ENCODE measurements at places on chromosomes 13 and 19.
A peak's percentile ranks its signal among the peaks of the same experiment; 100 is the strongest.

GRCh38 chr19:29872224-29872731 lies 60.5 kb downstream of the CCNE1 start:
- no peak for DNase-seq

- peak; percentile 82 for DNase-seq
Observed at GRCh38 chr19:55472463-55472862, 4.0 kb upstream of the ZNF628 start.

DNA sequence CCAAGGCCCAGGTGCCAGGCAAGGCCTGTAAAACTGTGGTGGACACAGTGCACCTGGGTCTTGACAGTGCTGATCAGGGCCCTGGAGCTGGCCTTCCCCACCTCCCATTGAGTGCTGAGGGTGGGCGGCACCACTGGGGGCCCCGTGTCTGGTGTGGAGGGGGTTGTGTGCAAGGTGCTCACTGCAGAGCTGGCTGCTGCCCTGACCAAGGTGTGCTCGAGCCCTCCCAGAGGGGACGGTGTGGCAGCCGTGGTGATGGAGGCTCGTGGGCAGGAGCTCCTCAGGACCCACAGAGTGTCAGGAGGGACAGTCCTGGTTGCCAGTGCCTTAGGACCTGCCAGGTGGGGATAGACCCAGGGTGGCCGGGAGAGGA lies 23.0 kb downstream of the ATP4B start:
- no peak for DNase-seq

DNA sequence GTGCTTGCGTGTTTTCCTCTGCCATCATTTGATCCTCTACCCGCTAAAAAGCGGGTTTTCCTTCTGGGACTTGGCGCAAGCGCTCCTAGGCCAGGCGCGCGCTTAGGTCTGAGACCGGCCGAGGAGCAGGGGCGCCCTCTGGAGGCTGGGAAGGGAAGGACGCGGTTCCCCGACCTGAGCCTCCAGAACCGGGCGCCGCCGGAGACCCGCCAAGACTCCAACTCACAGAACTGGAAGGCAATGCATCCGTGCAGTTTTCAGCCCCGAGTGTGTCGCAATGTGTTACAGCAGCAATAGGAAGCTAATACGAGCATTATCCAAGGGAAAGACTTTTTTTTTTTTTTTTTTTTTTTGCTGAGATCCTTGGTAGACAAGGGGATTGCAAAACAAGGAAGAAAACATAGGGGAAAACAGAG lies 190.9 kb downstream of the COL4A1 start:
- DNase-seq: peak; percentile 76

DNA sequence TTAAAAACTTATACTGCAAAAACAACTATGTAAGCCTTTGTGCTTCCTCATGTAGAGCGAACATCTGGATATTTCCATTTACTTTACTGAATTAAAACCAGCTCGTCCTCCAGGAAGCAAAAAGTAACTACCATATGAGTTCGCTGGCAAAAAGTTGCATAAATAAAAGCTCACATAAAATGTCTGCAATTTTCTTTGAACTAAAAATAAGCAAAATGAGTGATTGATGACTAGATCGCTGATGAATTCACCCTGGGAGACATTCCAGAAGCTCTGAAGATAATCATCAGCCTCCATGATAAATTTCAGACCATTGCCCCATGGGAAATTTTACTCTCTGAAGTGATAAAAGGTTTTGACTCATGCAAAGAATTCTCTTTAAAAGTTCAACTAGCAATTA lies 67.3 kb upstream of the SACS start:
- peak; percentile 94 for DNase-seq

GRCh38 chr13:102326381-102327118 lies 75.3 kb downstream of the FGF14 start:
- DNase-seq: no peak

GRCh38 chr19:9850235-9850959 lies 15.3 kb downstream of the PIN1 start:
- DNase-seq: no peak

- DNase-seq: no peak
Observed at GRCh38 chr13:34420702-34421346, 521.2 kb upstream of the NBEA start.
